ENCODE measurements at places on chromosomes 3 and 15.
A peak's percentile ranks its signal among the peaks of the same experiment; 100 is the strongest.

- no peak for DNase-seq
These were observed 34.6 kb upstream of the CMTM8 start for GRCh38 chr3:32203854-32204253.

- DNase-seq: no peak
These were observed 189.8 kb upstream of the GOLIM4 start for GRCh38 chr3:168285506-168285905.

- no peak for DNase-seq
These were observed 52.7 kb upstream of the SPATA12 start for GRCh38 chr3:57007521-57008460.

GRCh38 chr3:13070391-13071070, 2.7 kb downstream of the IQSEC1 start:
- DNase-seq: no peak

DNA sequence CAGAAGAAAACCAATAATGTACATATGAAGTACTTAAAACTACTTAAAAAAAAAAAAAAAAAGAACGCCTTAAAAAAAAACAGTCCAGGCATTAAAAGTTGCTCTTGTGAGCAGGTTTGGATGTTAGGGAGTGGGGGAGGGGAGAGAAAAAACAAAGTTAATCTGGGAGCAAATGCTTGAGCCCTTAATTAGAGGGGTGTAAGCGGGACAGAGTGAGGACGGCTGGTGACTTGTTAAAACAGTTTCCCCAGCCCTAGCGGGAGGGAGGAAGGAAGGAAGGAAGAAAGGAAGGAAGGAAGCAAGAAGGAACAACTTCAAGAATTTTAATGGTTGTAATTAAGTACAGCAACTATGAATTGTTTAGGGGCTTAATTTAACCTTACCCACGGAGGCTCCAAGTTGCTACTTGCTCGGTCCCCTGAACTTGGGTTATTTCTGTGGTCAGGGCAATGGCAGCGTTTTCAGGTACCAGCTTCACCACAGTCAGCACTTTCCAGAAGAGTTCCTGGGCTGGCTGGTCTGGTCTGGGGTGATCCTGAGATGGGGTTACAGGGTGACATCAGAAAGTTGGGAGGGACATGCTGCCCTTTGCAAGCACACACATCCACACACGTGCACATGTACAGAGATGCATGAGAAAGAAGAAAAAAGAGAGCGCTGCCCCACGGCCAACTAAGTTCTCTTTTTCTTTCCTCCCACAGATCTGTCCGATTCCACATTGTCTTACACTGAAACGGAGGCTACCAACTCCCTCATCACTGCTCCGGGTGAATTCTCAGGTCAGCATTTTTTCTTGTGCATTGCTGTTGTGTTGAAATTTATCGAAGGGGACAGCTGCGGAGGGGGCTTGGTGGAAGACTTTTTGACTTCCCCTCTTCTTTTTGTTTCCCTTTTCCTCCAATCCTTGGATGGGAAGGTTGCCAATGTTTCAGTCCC, 14.0 kb downstream of the SMAD6 start:
- no peak for DNase-seq

GRCh38 chr3:57133157-57133556, 32.0 kb downstream of the IL17RD start:
- DNase-seq: no peak

DNA sequence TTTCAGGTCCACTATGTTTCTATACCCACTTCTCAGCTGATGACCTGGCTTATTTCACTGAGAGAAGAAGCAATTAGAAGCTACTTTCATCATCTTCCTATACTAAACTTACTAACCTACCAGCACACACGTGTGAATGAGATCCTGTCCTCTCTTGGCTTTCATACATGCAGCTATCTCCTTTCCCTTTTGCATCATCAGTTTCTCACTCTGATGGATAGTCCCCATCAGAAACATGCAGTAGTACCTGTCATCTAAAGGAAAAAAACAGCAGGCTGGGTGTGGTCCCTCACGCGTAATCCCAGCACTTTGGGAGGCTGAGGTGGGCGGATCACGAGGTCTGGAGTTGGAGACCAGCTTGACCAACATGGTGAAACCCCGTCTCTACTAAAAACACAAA, 237.6 kb upstream of the C2CD4B start:
- no peak for DNase-seq

DNA sequence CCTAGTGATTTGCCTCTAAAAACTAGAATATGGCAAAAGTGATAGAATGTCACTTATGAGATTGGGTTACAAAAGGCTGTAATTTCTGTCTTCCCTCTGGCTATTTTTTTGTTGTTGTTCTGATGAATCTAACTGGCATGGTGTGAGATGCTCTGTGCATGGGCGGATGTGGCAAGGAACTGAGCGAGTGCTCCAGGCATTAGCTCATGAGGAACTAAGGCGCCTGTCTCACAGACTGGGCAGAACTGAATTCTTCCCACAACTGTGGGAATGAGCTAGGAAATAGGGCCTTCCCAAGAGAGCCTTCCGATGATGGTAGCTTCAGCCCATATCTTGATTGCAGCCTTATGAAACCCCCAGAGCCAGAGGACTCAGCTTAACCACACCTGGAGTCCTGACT, 222.5 kb downstream of the NR2F2 start:
- no peak for DNase-seq

DNA sequence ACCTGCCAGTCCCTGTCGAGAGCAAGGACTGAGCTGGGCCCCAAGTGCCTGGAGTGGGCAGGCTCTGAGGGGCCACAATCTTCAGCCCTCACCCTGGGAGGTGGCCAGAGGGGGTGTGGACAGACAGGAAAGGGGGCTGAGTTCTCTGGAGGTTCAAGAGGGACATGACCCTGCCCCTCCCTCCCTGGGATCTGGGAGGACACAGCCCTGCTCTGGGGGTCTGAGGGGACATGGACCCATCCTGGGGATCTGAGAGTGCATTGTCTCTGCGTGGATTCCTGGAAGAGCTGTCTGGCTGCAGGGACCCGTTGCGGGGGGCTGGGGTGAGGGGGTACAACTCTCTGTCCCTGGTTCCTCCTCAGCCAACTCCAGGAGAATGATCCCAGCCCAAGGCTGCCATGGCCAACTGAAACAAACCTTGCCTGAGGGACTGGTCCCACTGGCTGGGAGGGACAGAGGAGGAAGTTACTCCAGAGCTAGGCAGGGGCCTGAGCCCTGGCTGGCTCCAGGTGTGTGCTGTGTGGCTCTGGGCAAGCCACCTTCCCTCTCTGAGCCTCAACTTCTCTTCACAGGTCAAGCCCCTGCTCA, 29.0 kb downstream of the PTH1R start:
- no peak for DNase-seq

DNA sequence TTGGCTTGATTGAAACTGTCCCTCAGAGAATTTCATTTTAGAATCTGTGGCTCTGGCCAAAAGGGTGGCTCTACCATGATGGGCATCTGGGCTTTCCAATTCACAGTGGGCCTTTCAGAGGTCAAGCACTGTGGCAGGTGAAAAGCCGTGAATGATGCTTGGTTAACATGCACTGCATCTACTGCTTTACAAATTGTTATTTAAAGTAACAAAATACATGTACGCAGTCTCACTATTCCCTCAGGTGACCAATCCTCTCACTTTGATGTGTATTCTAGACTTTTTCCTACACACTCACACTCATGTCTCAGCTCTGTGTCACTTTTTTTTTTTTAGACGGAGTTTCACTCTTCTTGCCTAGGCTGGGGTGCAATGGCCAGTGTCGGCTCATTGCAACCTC, 70.5 kb downstream of the MGLL start:
- no peak for DNase-seq

DNA sequence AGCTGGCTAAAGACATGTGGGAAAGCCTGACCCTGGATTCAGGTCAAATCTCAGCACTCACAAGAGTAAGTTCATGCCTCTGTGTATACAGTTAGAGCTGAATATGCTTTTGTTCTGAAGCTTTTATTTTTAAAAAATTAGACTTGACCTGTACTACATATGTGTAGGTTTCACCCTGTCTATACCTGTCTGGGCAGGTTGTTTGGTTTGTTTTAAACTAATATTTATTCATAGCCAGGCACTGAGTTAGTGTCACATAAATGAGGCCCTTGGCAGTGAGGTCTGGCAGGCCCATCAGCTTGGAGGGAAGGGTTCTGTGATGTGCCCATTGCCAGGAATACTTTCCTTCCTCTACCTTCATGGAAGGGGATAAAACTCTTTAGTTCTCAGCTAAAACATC, 1.9 kb downstream of the DNAJA4 start:
- DNase-seq: no peak

DNA sequence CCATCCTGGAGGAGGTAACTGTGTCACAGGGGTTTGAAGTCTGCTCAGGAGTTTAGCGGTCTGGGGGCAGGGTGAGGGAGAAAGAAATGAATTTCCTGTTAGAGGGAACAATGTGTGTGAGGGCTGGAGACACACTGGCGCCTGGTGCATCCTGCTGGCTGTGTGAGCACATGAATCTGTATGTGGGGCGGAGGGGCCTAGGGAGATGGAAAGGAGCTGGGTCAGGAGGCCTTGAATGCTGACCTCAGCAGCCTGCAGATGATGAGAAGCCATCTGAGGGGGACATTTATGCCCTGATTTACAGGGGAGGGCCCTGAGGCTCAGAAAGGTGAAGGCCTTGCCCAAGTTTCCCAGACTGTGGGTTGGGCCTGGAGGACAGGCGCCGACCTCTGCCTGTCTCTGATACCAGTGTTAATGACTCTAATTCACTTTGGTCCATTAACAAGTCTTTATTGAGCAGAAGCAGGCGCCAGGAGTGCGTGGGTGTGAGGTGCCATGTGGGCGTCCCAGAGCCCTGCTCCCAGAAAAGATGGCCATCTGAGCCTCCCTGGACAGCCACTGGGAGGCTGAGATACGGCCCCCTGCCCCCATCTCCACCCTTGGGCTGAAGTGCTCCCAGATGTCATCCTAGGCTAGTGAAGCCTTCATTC, 34.8 kb downstream of the LINGO1 start:
- no peak for DNase-seq

GRCh38 chr3:30664459-30664858, 58.1 kb downstream of the TGFBR2 start:
- no peak for DNase-seq

DNA sequence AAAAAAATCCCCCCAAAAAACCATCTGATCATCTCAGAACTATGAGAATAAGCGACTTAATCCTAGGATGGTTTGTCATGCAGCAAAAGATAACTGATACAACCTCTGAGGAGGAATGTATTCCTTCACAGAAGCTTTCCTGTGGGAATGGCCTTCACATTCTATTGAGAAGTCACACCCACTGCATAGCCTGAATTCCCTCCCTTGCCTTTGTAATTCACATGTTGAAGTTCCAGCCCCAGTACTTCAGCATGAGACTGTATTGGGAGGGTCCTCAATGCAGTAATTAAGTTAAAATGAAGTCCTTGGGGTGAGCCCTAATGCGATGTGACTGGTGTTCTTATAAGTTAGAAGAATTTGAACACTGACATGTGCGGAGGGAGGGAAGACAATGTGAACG, 395.2 kb downstream of the TUSC7 start:
- no peak for DNase-seq

DNA sequence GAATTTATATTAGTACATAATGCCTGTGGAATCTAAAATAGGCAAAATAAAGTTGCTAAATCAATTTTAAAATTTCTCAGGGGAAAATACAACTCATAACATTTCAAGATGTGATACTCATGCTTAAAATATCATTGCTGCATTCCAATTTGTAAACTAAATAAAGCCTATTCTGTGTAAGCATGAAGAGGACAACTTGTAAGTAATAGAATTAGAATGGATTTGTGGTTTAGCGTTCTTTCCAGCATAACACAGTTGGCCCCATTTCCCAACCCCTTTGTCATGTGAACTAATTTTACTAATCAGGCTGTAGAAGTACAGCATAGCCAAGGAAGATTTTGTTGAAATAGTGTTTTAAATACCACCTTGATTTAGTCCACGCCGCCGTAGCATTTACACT, 437.2 kb downstream of the SI start:
- no peak for DNase-seq

DNA sequence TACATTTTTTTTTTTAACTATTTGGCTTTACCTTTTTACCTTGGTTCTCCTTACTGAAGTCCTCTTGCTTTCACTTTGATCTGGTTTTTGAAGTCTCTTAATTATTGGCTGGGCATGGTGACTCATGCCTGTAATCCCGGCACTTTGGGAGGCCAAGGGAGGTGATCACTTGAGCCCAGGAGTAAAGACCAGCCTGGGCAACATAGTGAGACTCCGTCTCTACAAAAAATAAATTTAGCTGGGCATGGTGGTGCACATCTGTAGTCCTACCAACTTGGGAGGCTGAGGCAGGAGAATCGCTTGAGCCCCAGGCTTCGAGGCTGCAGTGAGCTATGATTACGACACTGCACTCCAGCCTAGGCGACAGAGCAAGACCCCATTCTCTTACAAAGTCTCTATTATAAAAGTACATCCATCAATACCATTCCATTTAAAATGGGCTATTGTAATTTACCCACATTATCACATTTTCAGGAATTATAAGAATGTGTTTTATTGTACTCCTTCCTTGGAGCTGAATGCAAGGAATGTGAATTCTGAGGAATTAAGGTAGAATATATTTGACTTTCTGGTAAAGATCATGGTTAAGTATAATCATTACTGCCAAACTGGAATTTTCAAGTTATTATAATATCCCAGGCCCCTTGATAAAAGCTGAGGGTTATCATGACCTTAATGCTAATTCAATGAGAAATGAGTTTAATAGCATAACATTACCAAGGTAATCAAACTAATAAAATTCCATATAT, 49.0 kb downstream of the MSL2 start:
- no peak for DNase-seq

GRCh38 chr3:150409512-150410310, 1.6 kb downstream of the TSC22D2 start:
- peak; percentile 67 for DNase-seq

GRCh38 chr3:149085828-149086231, 503 bp downstream of the HLTF start:
- no peak for DNase-seq

DNA sequence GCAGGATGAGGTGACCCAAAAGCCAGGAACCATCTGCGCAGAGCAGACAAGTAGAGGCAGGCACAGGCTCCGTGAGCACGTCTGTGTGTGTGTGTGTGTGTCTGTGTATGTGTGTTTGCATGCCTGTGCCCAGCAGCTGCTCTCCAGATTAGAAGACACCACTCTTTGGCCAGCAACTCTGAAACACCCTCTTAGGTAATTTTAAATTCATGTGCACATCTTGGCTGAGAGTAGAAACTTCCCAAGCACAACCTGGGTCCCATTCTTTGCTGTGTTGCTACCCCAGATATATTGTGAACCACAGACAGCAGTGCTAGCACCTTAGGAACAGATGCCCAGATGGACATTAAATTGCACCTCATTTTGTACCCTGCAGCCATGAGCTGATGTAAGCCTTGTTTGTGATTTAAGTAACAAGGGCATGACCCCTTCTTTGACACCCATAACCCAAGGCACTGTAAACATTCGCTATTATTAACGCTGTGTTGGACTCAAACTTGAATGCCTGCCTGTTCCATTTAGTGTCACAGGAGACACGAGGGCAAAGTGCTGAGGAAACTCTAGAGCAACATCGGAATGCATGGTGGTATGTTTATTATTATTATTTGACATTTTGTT, at the start of gene FILIP1L:
Gene FILIP1L (minus strand): TSS at position 89 of the 618 bp plus-strand sequence.
- no peak for DNase-seq

- no peak for DNase-seq
These were observed 19.8 kb downstream of the TYRO3 start for GRCh38 chr15:41578736-41579383.

GRCh38 chr15:67907184-67907723, 67.4 kb upstream of the RNU6-1 start:
- no peak for DNase-seq
